ENCODE measurements at places on chromosomes 7 and 10. TPM values are rescaled to one million over a fixed set of nuclear protein-coding genes. Genes with fewer than 3 reads are reported as not detected.

Gene GNAT3
- not detected for total RNA-seq

Gene IFIT1
- 5.5 TPM for total RNA-seq

Gene UCMA
- not detected for total RNA-seq

Gene GCK
- total RNA-seq = 1.3 TPM

Gene CALCR
- not detected for total RNA-seq

Gene CFAP70
- 0.80 TPM for total RNA-seq

Gene CRYGN
- not detected for total RNA-seq

Gene CALHM3
- total RNA-seq = not detected

Gene HOXA4
- total RNA-seq = not detected

Gene GRID2IP
- 0.21 TPM for total RNA-seq

Gene TAX1BP1
- total RNA-seq = 105 TPM

DNA sequence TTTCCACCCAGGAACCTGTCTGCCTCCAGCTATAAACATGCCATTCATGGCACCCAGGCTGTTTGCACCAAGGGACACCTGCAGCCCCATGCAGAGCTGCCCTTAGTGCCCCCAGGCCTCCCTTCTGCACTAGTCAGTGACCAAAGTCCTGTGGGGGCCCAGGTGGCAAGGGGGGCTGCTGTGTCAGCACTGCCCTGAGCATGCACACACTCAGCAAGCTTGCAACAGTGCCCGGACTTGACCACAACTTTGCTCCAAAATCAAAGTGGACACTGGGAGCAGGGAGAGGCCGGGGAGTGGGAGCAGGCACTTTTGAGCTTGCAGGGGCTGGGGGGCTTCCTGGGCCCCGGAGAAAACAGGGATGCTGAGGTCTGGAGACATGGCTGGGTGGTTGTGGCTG lies 192.9 kb upstream of the MBL2 start:
- no peak for DNase-seq
- no peaks in the 10 kb centered on the region for H3K4me1 ChIP-seq
- H3K4me3 ChIP-seq = no peak overlapping the region
- H3K36me3 ChIP-seq = no peaks in the 10 kb centered on the region
- no peaks in the 10 kb centered on the region for H3K27me3 ChIP-seq

DNA sequence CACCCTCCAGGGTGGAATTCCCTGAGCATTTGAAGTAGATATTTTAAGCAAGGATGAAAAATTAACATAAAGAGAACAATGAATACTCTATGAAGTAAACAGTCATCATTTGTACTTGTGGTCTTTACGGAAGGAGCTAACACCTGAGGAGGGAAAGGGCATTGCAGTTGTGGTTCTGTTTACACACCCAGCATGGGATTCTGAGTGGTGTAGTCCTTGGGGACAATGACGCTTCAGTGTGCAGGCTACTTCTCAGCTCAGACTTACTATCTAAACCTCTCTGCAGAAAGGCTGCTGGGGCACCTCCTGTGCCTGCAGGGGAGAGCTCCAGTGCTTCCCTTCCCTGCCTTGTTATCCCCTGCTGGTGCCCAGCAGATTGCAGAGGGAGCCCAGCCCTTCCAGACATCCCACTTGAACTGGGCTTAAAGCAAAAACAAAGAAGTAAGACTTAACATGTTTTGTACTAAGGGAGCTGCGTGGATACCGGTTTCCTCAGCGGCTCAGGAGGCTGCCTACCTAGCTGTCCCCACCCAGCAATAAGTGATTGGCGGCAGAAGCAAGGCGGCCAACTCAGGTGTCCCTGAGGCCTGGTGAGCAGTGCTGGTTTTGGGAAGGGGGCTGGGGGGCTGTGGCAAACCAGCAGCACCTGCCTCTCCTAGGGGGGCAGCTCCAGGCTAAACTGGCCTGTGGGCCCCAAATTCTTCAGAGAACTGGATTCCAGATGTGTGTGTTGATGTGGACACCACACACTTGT lies 89.1 kb downstream of the CELF2 start:
- H3K27ac ChIP-seq = no peak overlapping the region
- peaks cover 17% of the 10 kb centered on the region for H3K4me1 ChIP-seq
- peaks cover 3% of the 10 kb centered on the region for H3K27me3 ChIP-seq
- H3K4me3 ChIP-seq = no peak overlapping the region
- no peaks in the 10 kb centered on the region for H3K36me3 ChIP-seq

GRCh38 chr7:98038731-98039130 lies 48.7 kb upstream of the OCM2 start:
- no peak overlapping the region for H3K4me3 ChIP-seq
- peaks cover 12% of the 10 kb centered on the region for H3K27me3 ChIP-seq
- DNase-seq = no peak
- no peaks in the 10 kb centered on the region for H3K4me1 ChIP-seq

- peaks cover 2% of the 10 kb centered on the region for H3K27me3 ChIP-seq
- H3K4me1 ChIP-seq = no peaks in the 10 kb centered on the region
- no peak overlapping the region for H3K27ac ChIP-seq
- no peaks in the 10 kb centered on the region for H3K36me3 ChIP-seq
- DNase-seq = no peak
- no peak overlapping the region for H3K4me3 ChIP-seq
These were observed 51.5 kb downstream of the NRCAM start for GRCh38 chr7:108404509-108405420.

DNA sequence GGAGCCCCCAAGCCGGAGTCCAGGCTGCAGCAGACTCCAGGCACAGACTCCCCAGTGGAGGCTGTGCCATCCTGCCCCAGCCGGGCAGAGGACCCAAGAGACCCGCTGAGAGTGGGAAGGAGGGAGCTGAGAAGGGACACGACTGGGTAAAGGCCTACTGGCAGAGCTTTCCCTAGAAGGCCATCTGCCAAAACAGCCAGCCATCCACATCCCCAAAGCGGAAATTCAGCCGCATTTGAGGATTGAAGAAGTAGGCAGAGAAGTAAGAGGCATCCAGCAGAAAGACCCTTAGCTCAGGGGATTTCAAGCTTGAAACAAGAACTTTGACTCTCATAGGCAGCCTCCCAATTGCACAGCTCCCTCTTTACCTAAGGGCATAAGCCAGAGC lies 857 bp downstream of the CPXM2 start:
- H3K4me1 ChIP-seq = no peaks in the 10 kb centered on the region
- no peak overlapping the region for H3K4me3 ChIP-seq
- H3K27me3 ChIP-seq = peaks cover 18% of the 10 kb centered on the region
- no peaks in the 10 kb centered on the region for H3K36me3 ChIP-seq
- no peak overlapping the region for H3K27ac ChIP-seq
- no peak for DNase-seq

DNA sequence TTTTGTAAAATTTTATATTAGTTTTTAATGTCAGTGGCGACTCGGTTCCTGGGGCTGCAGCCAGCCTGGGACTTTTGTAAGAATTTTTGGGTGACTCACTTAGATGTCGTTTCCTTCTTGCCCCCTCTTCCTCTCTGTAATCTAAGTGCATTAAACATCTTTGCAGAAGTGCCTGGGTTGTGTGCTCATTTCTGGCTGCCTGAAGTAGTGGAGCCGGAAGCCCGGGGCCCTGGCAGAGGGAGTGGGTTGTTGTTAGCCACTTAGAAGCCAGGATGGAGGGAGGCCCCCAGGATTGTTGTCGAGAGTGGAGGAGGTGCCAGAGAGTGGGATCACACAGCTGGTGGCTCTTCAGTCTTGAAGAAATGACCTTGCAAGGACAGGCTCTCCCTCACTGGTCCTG lies 11.0 kb upstream of the TRIM8 start:
- peak; percentile 79 for DNase-seq
- H3K4me1 ChIP-seq = peaks cover 45% of the 10 kb centered on the region
- no peaks in the 10 kb centered on the region for H3K27me3 ChIP-seq

GRCh38 chr10:21160116-21160515 lies 263.0 kb upstream of the NEBL start:
- no peak for DNase-seq
- H3K27ac ChIP-seq = no peak overlapping the region
- H3K4me3 ChIP-seq = no peak overlapping the region
- no peaks in the 10 kb centered on the region for H3K36me3 ChIP-seq
- peaks cover 4% of the 10 kb centered on the region for H3K27me3 ChIP-seq
- no peaks in the 10 kb centered on the region for H3K4me1 ChIP-seq

GRCh38 chr7:27254625-27255024 lies 12.0 kb downstream of the EVX1 start:
- peaks cover 9% of the 10 kb centered on the region for H3K4me1 ChIP-seq
- no peak overlapping the region for H3K27ac ChIP-seq
- H3K36me3 ChIP-seq = no peaks in the 10 kb centered on the region
- DNase-seq = no peak

- no peak for DNase-seq
- H3K4me1 ChIP-seq = no peaks in the 10 kb centered on the region
- H3K27me3 ChIP-seq = no peaks in the 10 kb centered on the region
These were observed 188.9 kb upstream of the KMT2E start for GRCh38 chr7:104825099-104825498.

- peaks cover 4% of the 10 kb centered on the region for H3K27me3 ChIP-seq
- no peak overlapping the region for H3K27ac ChIP-seq
- peaks cover 4% of the 10 kb centered on the region for H3K36me3 ChIP-seq
- DNase-seq = no peak
- H3K4me1 ChIP-seq = peaks cover 21% of the 10 kb centered on the region
These were observed 33.5 kb upstream of the DDC start for GRCh38 chr7:50598460-50599343.

DNA sequence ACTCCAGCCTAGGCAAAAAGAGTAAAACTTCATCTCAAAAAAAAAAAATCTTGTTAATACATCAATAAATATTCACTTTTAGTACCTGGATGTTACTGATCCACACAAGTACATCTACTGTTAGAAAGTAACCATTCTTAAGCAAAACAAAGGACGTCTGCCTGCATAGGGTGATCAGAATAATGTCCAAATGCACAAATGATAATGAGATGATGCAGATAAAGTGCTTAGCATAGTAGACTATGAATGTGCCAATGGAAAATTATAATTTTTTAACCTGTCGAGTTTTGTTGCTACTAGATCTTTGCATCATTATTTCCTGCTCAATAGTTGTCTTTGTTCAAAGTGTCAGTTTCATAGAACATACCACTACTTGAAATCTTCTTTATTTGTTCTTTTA lies 109.6 kb upstream of the IMMP2L start:
- no peaks in the 10 kb centered on the region for H3K4me1 ChIP-seq
- H3K27me3 ChIP-seq = peaks cover 8% of the 10 kb centered on the region
- no peak overlapping the region for H3K4me3 ChIP-seq
- no peak for DNase-seq
- no peak overlapping the region for H3K27ac ChIP-seq

GRCh38 chr10:60714233-60714632 lies 64.0 kb upstream of the CDK1 start:
- H3K4me3 ChIP-seq = peak overlapping the region; percentile 4
- H3K36me3 ChIP-seq = peaks cover 2% of the 10 kb centered on the region
- no peaks in the 10 kb centered on the region for H3K27me3 ChIP-seq
- H3K4me1 ChIP-seq = peaks cover 47% of the 10 kb centered on the region
- no peak for DNase-seq

GRCh38 chr10:7411671-7412128 lies 866 bp upstream of the SFMBT2 start:
- DNase-seq = peak; percentile 41
- no peaks in the 10 kb centered on the region for H3K36me3 ChIP-seq
- H3K27me3 ChIP-seq = peaks cover 10% of the 10 kb centered on the region
- peak overlapping the region; percentile 93 for H3K4me3 ChIP-seq
- no peak overlapping the region for H3K27ac ChIP-seq

- H3K27me3 ChIP-seq = no peaks in the 10 kb centered on the region
- no peak overlapping the region for H3K27ac ChIP-seq
- no peaks in the 10 kb centered on the region for H3K4me1 ChIP-seq
These were observed 125.3 kb downstream of the ATXN7L1 start for GRCh38 chr7:105751054-105751453.

DNA sequence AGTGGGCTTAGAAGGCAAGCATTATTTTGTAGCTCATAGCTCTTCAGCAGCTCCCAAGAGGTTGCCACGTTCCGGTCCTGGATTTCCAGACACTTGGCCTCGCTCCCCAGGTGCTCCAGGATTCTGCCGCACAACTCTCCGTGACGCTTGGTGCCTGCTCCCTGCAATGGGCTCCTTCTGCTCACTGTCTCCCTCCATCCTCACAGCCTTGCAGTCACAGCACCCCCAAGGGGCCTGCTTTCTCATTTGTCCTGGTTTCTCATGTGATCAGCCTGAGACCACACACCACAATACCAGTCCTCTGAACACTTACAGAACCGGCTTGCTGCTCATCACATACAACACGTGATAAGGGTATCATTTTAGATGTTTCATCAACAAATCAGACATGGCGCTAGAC lies 9.8 kb downstream of the IGFBP3 start:
- H3K27ac ChIP-seq = no peak overlapping the region
- H3K4me1 ChIP-seq = no peaks in the 10 kb centered on the region
- no peaks in the 10 kb centered on the region for H3K36me3 ChIP-seq
- no peak for DNase-seq
- peaks cover 5% of the 10 kb centered on the region for H3K27me3 ChIP-seq

DNA sequence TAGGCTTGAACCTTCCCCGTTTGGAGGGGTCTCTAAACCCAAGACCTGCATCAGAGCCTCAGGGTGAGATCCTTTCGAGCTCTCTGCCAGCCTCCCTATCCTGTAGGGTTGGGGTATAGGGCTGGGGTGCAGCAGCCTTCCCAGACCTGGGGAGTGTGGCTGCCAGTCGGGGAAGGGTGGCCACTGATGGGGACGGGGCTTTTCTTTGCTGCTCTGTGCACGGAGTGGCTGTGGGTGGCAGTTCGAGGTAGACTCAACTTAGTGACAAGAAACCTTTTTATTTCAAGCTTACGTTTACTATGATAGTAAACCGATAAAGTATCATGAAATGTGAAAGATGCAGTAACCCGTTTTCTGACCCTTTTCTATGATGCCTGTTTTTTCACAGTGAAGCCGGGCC lies 13.0 kb downstream of the ZNF316 start:
- no peaks in the 10 kb centered on the region for H3K27me3 ChIP-seq
- no peak overlapping the region for H3K27ac ChIP-seq
- peaks cover 39% of the 10 kb centered on the region for H3K36me3 ChIP-seq
- H3K4me3 ChIP-seq = no peak overlapping the region
- no peak for DNase-seq

DNA sequence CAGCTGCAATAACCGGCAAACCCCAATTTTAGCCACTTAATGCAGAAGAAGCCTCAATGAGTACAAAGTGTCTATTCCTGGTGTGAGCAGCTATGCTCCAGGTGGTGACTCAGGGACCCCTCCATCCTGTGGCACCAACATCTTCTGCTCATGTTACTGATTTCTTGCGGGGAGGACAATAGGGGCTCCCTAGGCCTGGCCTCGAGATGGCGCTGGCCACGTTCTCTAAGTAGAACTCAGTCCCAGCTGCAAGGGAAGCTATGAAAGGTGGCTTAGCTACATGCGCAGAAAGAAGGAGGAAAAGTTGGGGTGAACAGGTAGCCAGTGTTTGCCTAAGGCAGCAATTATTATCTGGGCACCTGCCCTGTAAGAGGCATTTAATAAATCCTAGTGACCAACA lies 6.6 kb downstream of the GJD4 start:
- peaks cover 5% of the 10 kb centered on the region for H3K4me1 ChIP-seq
- H3K27ac ChIP-seq = no peak overlapping the region
- no peak overlapping the region for H3K4me3 ChIP-seq
- no peak for DNase-seq
- peaks cover 39% of the 10 kb centered on the region for H3K27me3 ChIP-seq

DNA sequence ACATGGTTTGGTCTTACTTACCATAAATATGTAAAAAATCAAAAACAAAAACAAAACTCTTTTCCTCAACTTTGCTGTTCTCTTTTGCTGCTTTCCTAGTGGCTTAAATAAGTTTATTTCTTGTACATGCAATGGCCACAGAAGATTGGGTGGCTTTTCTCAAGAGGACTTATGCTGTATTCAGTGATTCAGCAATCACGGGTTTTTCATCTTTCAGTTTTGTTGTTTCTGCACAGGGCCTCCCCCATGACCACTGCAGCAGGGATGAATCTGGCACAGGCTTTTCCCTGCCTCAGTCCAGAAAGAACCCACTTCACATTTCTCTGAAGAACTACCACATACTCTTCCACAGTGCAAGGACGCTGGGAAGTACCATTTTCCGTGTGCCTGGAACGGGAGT lies 355.0 kb downstream of the RNLS start:
- no peak for DNase-seq
- H3K4me3 ChIP-seq = no peak overlapping the region
- peaks cover 3% of the 10 kb centered on the region for H3K36me3 ChIP-seq
- H3K27me3 ChIP-seq = no peaks in the 10 kb centered on the region

All from activated CD4-positive, alpha-beta memory T cell treated with anti-CD3 and anti-CD28 coated beads for 36 hours (primary cell).